ENCODE measurements at places on chromosomes 5 and 9.

GRCh38 chr5:111787006-111787405 is 30.0 kb upstream of the NREP start:
- DNase-seq, result no peak

DNA sequence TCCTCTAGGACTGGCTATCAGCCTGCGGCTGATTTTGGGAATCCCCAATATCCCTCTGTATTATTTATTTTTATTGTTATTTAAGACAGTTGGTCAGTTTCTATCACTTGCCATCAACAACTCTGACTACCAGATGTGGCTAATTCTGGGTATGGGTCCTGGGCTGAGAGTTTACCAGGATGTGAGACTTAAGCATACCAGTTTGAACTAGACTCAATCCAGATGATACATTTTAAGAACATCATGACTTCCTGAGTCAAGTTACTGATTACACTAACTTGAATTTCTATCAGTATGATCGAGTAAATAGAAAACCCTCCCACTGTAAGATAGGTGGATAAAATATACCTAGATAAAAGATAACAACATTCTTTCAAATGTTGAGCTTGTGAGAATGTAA is 634.0 kb downstream of the MAT2B start:
- DNase-seq, result no peak

DNA sequence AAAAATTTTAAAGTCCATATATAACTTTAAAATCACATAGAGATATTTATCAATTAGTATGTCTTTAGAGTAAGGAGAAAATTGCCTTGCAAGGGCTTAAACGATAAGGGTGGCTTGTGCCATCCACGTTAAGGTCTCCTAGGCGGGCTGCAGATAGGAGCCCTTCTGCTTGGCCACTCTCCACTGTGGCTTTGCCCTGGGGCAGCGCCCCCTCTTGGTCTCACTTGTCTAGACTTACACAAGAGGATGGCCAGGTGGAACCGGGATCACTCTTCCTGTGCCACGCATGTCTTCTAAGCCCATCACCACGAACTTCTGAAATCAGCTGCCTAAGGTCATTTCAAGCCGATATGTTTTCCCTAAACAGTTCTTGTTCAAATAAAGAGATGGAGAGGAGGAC is 2.9 kb downstream of the FPGS start:
- peak; percentile 86 for DNase-seq

GRCh38 chr5:6540111-6540827 is 91.6 kb downstream of the UBE2QL1 start:
- no peak for DNase-seq

DNA sequence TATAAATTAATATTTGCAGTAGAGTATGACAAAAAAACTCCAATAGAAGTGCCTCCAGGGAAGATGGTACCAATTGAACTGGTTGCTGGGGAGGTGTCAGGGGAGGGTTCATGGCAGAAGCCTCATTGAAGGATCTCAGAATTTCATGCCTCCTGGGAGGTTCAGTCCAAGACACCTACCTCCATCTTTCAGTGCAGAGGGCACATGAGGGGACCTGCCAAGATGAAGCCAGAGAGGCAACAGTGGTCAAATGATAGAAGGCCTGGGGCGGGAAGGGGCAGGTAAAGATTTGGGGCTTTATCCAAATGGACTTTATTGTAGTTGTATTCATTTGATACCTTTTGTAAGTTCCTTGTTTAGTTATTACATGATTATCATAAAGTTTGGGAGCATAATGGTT is 25.9 kb upstream of the KCNIP1 start:
- DNase-seq, result no peak

GRCh38 chr9:121169094-121169601 is 32.5 kb downstream of the RAB14 start:
- no peak for DNase-seq

GRCh38 chr5:56026863-56027300 is 32.1 kb upstream of the IL6ST start:
- no peak for DNase-seq

- DNase-seq, result no peak
Measured at GRCh38 chr9:70616228-70616990, 202.0 kb upstream of the KLF9 start.

DNA sequence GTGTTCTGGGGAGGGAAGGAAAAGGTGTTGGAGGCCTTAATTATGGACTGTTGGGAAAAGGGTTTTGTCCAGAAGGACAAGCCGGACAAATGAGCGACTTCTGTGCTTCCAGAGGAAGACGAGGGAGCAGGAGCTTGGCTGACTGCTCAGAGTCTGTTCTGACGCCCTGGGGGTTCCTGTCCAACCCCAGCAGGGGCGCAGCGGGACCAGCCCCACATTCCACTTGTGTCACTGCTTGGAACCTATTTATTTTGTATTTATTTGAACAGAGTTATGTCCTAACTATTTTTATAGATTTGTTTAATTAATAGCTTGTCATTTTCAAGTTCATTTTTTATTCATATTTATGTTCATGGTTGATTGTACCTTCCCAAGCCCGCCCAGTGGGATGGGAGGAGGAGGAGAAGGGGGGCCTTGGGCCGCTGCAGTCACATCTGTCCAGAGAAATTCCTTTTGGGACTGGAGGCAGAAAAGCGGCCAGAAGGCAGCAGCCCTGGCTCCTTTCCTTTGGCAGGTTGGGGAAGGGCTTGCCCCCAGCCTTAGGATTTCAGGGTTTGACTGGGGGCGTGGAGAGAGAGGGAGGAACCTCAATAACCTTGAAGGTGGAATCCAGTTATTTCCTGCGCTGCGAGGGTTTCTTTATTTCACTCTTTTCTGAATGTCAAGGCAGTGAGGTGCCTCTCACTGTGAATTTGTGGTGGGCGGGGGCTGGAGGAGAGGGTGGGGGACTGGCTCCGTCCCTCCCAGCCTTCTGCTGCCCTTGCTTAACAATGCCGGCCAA is 19.1 kb downstream of the PTGES2 start:
- peak; percentile 22 for DNase-seq

- no peak for DNase-seq
Measured at GRCh38 chr9:131523451-131524435, 7.3 kb downstream of the UCK1 start.

DNA sequence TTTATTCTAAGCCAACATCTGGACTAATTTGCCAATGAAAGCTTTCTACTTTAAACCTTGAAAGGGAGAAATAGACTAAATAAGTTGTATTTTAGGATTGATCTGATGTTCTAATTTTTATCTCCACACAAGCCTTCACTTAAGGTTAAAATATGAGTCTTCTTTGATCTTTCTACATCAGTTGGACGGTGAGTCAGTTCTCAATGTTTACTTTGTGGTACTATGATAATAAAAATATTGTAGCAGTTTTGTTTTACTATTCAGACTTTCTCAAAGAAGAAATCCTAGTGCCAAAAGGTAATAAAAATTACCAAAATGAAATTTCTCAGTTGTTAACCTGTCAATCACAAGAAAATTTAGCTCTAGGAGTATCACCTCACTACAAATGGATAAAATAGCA is 203.5 kb upstream of the RGMB start:
- DNase-seq, result no peak

GRCh38 chr5:122471031-122471751 is 159.2 kb downstream of the SNCAIP start:
- DNase-seq, result no peak

DNA sequence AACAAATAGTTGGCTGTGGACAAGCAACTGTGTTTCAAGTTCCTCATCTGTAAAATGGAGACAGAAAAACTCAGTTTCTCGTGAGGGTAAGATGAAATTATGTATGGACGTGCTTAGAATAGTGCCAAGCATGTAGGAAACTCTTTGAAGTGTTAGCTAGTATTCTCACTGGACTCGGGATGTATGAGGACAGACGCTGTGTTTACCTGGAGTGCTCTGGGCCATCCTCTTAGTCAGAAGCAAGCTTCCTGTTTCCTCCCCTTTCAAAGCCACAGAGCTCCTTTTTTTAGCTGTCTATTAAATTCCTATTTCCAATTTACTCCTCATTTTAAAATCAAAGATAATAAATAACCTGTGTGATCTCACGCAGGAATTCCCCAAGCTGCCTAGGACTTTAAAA is 23.8 kb upstream of the IQGAP2 start:
- no peak for DNase-seq

DNA sequence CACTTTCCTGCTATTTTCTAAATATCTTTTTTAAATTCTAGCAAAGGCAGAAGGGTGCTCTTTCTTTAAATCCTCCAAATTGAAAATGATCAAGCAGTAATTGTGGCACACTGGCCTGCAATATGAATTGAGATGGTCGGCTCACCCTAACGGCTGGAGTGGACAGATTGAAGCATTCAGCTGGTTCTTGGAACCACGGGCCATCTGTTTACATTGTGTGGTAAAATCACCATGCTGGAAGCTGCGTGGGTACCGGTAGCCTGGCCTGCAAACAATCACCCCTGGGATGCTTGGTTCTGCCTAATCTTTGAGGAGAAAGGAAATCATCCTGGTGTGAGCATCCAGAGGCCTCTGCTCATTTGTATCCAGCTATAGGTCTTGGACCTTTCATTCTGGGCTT is 289.3 kb downstream of the ZNF608 start:
- DNase-seq, result no peak

- DNase-seq, result no peak
Measured at GRCh38 chr9:92196909-92197308, 81.7 kb upstream of the SPTLC1 start.
